ENCODE measurements at places on chromosomes 5 and 9. TPM values are rescaled to one million over a fixed set of nuclear protein-coding genes. Genes with fewer than 3 reads are reported as not detected.

Gene HTR1A
- total RNA-seq = 1.2 TPM

Gene MOB3B
- total RNA-seq = 1.8 TPM

Gene ABLIM3
- total RNA-seq = 19.0 TPM

Gene BAAT
- total RNA-seq = 0.54 TPM

Gene FAM151B
- 0.29 TPM for total RNA-seq

Gene OR1L1
- not detected for total RNA-seq

Gene CSNK1A1
- 289 TPM for total RNA-seq

DNA sequence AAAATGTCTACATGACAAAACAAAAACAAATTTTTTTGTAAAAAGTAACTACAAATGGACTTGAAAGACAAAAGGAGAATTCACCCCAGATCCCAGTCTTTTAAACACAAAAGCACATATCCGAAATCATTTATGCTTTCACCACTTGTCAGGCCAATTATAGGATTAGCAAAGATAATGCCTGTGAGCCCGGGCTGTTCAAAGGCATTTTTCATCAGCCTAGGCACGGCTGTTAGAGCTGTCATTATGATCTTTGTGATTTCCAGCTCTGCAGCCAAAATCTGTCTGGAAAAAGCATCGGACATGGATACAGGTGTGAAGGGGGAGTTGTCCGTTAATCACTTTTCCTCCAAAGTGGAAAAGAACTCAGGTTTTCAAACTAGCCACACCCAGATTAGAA is 23.6 kb upstream of the RAB14 start:
- no peak overlapping the region for H3K4me3 ChIP-seq
- H3K36me3 ChIP-seq = no peaks in the 10 kb centered on the region
- H3K27ac ChIP-seq = no peak overlapping the region
- H3K4me1 ChIP-seq = peaks cover 11% of the 10 kb centered on the region
- DNase-seq = no peak

GRCh38 chr5:103117471-103117991 is 2.4 kb downstream of the GIN1 start:
- no peaks in the 10 kb centered on the region for H3K36me3 ChIP-seq
- H3K4me1 ChIP-seq = peaks cover 5% of the 10 kb centered on the region
- H3K4me3 ChIP-seq = no peak overlapping the region
- H3K27ac ChIP-seq = no peak overlapping the region

- no peaks in the 10 kb centered on the region for H3K27me3 ChIP-seq
- H3K27ac ChIP-seq = no peak overlapping the region
- no peak overlapping the region for H3K4me3 ChIP-seq
- peaks cover 4% of the 10 kb centered on the region for H3K4me1 ChIP-seq
- no peak for DNase-seq
- no peaks in the 10 kb centered on the region for H3K36me3 ChIP-seq
Measured at GRCh38 chr9:123894822-123895221, 35.1 kb downstream of the DENND1A start.

GRCh38 chr5:87588316-87588715 is 175.6 kb upstream of the CCNH start:
- H3K36me3 ChIP-seq = no peaks in the 10 kb centered on the region
- no peak overlapping the region for H3K27ac ChIP-seq
- H3K4me1 ChIP-seq = no peaks in the 10 kb centered on the region
- H3K27me3 ChIP-seq = no peaks in the 10 kb centered on the region
- no peak overlapping the region for H3K4me3 ChIP-seq

DNA sequence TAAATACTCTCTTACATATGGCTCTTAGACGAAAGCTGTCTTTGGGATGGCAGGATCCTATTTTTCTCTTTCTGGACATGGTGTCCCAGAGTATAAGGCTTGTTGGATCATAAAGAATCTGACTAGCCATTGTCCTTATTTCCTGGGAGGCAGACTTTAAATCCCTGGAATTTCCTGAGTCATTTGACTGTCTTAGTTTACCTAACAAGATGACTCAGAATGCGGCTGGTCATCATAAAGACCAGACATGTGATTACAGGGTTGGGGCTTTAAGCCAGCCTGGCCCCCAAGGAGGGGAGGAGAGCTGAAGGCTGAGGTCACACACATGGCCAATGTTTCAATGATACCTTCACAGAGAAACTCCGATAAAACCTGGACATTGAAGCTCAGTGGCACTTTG is 37.2 kb downstream of the FAM240B start:
- H3K4me3 ChIP-seq = peak overlapping the region; percentile 34
- peaks cover 71% of the 10 kb centered on the region for H3K4me1 ChIP-seq
- H3K27me3 ChIP-seq = peaks cover 19% of the 10 kb centered on the region
- DNase-seq = no peak

DNA sequence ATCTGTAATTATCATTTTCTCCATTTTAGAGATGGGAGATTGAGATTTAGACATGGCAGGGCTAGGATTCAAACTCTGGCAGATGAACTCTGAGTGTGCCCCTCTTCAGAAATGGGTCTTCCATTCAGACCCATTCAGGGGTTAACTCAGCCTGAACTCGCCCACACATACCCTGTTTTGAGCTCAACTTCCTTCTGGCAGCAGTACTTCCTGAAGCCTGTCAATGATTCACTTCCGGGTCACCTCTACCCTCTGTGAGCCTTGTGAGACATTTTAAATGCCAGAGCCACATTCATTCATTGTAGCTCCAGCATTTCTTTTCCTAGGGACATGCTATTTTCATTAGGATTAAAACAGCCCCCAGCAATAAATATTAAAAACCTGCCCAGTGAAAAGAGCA is 209.3 kb upstream of the SLC24A2 start:
- DNase-seq = no peak
- no peaks in the 10 kb centered on the region for H3K27me3 ChIP-seq
- H3K36me3 ChIP-seq = no peaks in the 10 kb centered on the region
- H3K4me1 ChIP-seq = no peaks in the 10 kb centered on the region

DNA sequence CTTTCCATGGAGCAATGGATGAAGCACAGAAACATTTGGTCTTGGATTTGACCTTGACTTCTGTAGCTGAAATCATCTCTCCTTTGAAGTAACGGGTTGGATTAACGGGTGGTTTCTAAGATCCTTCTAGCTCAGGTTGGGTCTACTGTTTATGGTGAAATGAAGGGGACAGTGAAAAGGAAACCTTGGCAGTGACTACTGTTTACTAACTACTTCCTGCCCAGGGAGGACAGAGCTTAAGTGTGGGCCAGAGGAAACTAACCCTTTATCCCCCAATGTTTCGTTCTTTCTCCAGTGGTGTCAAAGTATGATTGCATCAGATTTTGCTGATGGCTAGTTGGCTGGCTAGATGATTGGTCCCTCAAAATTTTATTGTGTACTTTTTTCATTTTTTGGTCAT is 22.2 kb downstream of the SKP2 start:
- H3K27me3 ChIP-seq = peaks cover 2% of the 10 kb centered on the region
- H3K36me3 ChIP-seq = no peaks in the 10 kb centered on the region
- H3K4me3 ChIP-seq = no peak overlapping the region
- H3K27ac ChIP-seq = no peak overlapping the region
- no peak for DNase-seq

Measured in glutamatergic neuron (in vitro differentiated cells).